Stimulated activated CD4-positive, alpha-beta T cell treated with anti-CD3 and anti-CD28 coated beads, Interleukin-15, amount 100 ng/mL, for 1 hour (primary cell): ENCODE measurements at places on chromosomes 1 and 21.

DNA sequence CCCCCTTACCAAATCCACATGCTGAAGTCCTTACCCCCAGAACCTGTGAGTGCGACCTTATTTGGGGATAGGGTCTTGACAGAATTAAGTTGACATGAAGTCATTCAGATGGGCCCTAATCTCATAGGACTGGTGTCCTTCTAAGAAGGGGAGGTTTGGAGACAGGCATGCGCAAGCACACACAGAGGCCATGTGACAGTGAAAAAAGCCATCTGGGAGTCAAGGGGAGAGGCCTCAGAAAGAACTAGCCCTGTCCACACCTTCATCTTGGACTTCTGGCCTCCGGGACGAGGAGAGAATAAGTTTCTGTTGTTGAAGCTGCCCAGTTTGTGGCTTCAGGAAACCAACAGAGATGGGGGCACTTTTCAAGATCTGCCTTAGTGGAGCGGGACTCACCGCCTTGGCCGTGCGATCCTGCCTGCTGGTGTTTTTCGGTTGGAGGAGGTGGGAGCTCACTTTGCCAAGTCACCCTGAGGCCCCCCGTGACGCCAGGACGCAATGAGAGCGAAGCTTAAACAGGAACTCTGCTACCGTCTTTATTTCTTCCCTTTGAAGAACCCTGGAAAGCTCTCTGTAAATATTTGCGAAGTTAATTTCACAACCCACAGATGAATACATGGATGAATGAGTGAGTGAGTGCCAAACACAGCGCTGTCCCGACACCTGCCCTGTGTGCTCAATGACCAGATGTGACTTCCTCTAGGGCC, 42.5 kb upstream of the C1orf174 start:
- no peak for DNase-seq

DNA sequence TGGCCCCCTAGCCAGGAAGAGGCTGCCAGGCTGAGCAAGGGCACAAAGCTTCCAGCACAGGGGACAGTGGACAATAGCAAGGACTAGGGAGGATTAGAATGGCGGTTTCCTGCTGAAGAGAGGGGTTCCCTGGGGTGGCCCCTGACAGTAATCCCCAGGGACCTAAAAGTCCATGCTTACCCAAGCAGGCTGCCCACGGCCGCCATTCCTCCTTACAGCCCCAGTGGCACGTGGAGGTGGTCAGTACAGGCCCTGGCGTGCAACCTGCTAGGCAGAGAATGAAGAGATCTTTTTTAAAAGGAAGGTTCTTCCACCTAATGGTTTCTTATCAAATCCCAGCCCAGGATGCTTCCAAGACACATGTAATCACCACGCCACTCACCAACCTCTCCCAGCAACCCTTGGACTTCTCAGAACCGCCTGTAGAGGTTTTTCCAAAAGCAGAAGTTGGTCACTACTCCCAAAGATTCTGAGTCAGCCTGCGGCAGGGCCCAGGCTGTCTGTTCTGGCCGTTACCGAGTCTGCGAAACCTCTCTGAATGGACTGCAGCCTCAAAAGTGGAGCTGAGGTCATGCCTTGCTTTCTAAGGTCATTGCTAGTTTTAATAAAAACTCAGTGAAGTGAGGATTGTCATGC, 926 bp downstream of the MRPL55 start:
- DNase-seq = no peak

- no peak for DNase-seq
Observed at GRCh38 chr1:183227422-183228346, 41.6 kb downstream of the LAMC2 start.

DNA sequence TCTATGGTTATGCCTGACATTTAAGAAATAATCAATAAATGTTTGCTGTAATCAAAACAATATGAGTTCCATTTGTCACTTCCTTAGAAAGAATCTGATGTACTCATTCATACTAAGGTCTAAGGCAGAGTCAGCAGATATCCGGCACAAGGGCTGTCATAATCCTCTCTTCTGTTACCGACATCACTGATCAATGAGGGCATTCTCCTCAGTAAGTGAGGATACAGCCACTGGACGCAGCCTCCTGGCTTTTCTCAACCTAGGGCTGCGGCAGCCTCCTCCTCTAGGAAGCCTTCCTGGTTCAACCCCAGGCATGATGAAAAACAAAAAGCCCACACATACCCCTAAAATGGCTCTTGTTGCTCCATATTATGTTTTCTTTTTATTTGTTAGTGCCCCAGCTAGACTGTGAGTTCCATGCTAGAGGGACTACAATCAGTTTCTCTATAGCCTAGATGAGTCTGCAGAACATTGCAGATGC, 40.7 kb upstream of the TENT5C start:
- no peak for DNase-seq

DNA sequence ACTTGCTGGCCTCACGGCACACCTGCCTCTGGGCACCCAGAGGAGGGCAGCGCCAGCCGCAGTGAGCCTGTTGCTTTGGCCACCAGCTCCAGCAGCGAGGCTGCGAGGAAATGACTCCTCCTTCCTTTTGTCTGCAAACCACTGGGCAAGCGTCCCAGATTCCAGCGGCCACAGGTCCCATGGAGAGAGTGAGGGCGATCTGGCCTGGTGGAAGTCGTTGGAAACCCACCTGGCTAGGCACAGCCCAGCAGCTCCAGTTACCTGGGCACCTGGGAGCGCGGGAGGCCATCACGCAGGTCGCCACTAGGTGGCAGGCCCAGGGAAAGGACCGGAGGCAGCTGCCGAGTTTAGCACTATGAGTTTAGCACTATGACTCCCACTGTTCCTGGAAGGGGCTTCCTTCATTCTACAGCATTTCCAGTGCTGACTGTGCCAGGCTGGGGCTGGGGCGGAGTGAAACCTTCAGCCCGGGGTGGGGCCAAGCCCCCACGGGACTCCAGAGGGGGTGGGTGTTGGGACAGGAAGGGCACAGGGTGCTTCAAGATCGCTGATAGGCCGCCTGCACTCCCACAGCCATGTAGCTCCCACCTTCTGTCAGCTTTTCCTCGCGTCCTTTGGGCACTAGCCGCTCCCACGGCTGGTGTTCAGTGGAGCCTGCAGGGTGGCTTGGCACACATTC, 1.1 kb upstream of the ESPN start:
- peak; percentile 66 for DNase-seq

- DNase-seq = no peak
Observed at GRCh38 chr1:154398141-154398540, 7.0 kb upstream of the IL6R start.

GRCh38 chr1:234484991-234485739, 6.2 kb upstream of the TARBP1 start:
- DNase-seq = no peak

DNA sequence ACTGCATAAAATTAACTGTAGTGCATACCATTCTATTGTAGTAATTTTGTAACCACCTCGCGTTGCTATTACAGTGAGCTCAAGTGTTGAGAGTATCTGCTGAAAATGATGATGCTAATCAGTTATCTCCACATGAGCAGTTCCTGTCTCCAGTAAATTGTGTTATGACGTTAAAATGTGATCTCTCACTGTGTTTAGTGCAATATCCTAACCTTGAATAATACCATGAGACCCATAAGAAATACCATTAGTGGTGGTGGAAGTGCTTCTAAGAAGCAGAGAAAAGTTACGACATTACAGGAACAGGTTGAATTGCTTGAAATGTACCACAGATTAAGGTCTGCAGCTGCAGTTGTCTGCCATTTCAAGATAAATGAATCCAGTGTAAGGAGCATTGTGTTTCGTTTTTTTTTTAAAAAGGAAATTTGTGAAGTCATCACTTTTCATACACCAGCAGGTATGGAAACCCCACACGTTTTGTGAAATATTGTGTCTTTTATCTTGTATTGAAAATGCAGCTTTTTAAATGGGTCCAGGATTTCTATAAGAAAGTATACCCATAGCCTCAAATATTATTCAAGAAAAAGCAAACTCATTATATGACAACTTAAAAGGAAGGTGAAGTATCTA, 72.5 kb downstream of the ANGPTL1 start:
- DNase-seq = no peak

- DNase-seq = no peak
Observed at GRCh38 chr1:30316056-30316455, 407.3 kb downstream of the MATN1 start.

DNA sequence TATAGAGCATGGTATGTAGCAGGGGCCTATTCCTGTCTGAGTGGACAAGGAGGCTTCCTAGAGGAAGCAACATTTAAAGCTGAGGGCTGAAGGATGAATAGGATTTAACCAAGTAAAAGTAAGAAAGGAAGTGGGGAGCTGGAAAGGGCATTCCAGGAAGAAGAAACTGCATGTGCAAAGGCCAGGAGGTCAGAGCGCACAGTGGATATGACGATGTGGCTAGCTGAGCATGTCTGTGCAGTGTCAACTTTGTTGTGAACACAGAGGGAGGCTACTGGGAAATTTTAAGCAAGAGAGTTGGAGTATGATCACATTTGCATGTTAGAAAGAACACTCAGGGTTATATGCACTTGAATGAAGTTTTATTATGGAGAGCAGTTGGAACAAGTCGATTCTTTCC, 28.6 kb upstream of the JUN start:
- no peak for DNase-seq

DNA sequence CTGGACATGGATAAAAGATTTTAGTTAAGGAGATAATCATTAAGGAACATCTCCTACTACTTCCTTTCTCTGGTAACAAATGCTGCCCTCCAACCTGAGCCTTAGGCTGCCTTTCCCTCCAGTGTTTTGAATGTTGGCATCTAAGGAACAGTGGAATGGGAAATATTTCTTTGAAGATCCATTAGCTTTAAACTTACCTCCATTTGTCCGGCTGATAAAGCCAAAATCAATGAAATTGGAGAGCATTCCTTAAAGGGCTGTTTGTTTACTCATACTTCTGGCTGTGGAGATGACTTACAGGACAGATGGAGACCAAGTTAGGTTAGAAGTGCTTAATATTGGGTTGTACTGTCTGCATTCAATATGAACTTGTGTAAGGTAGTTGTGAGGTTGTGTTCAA, 439.1 kb downstream of the PLA2G4A start:
- no peak for DNase-seq

DNA sequence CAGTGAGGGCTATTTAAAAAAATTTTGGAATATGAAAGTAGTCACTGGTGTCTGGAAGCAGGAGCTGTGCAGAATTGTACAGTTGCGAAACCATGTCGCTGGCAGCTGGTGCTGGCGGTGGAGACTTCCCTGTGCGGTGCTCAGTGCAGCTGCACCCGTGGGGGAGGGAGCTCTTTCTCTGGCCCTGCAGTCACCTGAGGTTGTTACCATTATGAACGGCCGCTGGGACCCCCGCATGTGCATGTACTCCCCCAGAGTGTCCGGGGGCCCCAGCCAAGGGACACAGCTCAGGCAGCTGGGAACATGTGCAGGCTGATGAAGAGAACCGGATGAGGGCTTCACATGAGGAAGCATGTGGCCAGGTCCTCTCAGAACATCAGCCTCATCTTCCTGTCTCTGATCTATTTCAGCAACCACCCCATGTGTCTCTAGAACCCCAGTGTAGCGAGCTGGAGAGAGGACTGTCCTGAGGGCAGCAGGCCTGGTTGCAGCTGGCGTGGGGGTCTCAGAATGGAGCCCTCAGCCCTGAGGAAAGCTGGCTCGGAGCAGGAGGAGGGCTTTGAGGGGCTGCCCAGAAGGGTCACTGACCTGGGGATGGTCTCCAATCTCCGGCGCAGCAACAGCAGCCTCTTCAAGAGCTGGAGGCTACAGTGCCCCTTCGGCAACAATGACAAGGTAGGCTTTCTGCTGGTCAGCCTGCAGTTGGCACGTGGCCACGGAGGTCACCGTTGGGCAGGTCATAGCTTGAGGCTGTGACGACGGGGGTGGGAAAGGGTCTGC, at the start of gene TRPM2:
Gene TRPM2 (plus strand): TSS at position 431 of the 780 bp plus-strand sequence. CDS start 80 bp downstream, at position 511.
- DNase-seq = no peak

GRCh38 chr1:38006008-38006828, 904 bp upstream of the FHL3 start:
- DNase-seq = no peak

GRCh38 chr1:206449565-206449964, 20.7 kb upstream of the IKBKE start:
- no peak for DNase-seq

- no peak for DNase-seq
Observed at GRCh38 chr1:182617734-182618351, 13.7 kb upstream of the RGS16 start.

GRCh38 chr1:53987880-53988279, 30.1 kb downstream of the LDLRAD1 start:
- DNase-seq = no peak

DNA sequence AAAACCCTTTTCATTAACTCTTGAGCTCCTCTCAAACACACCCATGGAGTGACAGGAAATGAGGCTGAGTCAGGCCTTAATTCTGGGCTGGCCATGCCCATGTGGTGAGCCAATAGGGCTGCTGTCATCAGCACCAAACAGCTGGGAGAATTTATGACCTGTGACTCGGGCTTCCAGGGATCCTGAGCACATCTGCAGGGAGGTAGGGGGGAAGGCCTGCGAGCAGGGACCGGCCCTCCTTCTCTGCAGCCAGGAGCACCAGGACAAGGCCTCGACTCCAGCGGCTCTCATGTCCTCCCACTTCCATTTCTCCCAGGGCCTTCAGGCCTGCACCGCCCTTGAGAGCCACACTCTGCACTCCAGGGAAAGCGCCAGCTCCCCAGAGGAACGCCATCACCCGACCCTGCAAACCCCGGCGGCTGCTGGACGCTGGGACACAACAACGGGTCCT, 14.6 kb downstream of the RIPK4 start:
- DNase-seq = no peak

DNA sequence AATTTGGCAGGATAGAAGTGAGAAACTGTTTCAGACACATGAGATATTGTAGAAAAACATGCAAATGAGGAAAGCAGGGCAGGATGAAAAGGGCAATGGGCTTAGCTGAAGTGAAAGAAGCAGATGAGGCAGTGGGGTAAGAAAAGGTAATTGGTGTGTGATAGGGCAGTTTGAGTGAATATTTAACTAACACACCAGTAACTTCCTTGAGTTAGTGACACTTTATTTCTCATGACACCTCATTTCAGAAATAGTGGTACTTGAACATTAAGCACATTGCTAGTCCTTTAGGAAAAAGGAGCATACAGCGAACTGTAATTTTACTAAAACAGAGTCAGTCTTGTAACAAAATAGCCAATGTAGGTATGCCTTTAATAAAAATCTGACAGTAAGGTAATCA, 415.0 kb downstream of the DPYD start:
- no peak for DNase-seq

GRCh38 chr21:27813344-27813743, 846.5 kb upstream of the ADAMTS5 start:
- DNase-seq = no peak

DNA sequence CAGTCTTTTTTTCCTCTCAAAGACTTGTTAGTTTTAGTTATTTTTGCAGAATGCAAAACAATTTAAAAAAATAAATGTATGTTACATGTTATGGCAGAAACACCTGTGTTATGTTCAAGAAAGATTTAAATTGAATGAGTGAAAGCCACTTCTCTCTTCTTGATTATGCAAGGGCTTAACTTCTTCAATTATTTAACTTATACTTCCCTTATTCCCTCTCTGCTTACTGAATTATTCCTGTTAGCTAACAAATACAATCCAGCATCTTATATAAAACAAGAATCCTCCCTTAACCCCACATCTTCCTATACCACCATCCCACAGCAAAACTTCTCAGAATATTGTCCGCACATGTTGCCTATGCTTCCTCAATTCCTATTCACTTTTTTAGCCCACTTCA, 10.7 kb upstream of the FCER1A start:
- DNase-seq = no peak
